ENCODE measurements at places on chromosomes 1 and 21.
A peak's percentile ranks its signal among the peaks of the same experiment; 100 is the strongest.

GRCh38 chr1:219967361-219967760 lies 39.0 kb upstream of the SLC30A10 start:
- no peak for DNase-seq

DNA sequence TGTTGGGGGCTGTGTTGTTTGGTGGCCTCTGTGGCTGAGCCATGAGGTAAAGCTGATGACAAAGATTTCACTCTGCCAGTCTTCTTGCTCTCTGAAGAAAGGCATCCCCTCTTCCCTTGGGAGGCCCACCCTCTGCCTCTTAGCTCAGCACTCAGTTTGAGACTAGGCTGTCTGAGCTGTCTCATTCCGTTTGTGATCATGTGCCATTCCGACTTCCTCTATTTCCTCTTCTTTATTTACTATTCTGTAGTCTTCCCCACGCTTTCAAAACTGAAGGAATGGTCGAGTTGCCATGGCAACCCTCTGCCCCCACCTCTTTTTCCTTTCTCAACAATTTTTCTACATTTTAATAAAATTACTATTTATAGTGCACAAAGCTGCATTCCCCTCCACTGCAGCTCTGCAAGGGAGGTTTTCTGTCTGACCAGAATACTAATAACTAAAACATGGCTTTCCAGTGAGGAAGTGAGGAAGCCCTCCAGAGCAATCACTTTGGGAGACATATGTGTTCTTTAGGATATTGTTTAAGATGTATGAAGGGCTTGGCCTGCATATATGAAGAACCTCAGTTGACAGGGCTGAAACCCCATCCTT lies 30.8 kb downstream of the KCNA3 start:
- no peak for DNase-seq

GRCh38 chr1:206855859-206856258 lies 9.6 kb upstream of the IL20 start:
- no peak for DNase-seq

- no peak for DNase-seq
Observed at GRCh38 chr1:109635862-109636200, 16.2 kb downstream of the AMPD2 start.

- peak; percentile 46 for DNase-seq
Observed at GRCh38 chr1:224203243-224204016, 20.4 kb downstream of the DEGS1 start.

GRCh38 chr1:35864813-35865212 lies 18.2 kb upstream of the AGO1 start:
- no peak for DNase-seq

GRCh38 chr21:38264571-38264970 lies 7.8 kb downstream of the KCNJ15 start:
- DNase-seq = no peak

GRCh38 chr1:32709476-32709875 lies 6.9 kb upstream of the SYNC start:
- DNase-seq = no peak

DNA sequence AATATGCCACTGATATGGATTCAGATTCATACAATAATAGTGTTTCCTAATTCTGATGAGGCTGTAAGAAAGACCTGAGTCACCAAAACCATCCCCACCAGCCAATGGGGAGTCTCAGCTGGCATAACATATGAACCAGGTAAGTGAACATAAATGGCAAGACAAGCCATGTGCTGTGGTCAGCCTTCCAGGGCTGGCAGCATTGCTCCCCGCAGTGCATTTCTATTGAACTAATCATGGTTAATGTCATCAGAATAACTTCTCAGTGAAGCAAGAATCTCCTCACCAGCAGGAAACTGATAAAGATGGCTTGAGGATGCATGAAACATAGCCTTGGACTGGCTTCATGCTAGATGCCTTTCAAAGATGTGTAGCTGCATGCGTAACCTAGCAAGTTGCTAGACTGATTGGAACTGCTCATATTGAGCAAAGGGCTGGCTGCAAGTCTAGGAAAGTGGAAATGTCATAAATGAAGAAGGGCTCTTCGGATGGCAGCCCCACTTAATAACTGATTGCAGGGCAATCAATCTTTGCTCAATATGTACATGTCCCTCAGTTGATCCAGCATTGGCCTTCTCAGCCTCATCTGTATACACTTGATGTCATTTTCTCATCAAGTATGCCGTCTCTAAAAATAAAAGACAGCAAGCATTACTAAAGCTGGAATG lies 88.0 kb downstream of the NTNG1 start:
- DNase-seq = no peak
